ENCODE measurements at places on chromosomes 1 and 21.

DNA sequence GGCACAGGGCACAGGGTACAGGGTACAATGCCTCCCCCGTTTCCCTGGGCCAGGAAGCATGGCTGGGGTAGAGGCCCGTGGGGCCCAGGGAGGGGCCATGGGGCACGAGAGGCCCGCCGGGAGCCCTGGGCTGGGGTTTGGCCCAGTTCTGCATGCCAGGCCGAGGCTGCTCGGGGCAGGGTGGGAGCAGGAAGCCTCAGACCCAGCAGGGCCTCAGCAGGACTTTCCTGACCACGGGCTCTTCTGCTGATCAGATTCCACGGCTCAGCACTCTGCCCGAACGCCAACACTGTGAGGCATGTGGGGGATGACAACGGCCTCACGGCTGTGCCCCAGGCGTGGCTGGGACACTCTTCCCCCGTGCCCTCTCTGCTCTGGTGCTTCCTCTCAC is 104.3 kb downstream of the NPHP4 start:
- DNase-seq, result no peak

DNA sequence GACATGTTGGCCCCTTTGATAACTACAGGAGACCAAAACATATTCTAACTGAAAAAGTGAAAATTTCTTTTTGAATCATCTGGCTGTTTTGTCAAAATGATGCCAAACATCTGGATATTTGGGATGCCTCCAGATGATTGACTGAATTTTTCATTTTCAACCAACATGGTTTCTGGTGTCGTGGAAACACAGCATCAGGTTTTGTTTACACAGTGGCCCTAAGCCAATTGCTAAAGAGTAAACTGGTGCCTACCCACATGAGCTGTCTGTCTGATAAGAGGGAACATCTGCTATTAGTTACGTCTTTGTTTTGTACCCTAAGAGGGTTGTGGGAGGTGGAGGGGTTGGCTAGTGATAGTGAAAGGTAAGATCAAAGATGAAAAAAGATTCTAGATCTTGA is 204.8 kb downstream of the KCNK2 start:
- no peak for DNase-seq

- DNase-seq, result no peak
Observed at GRCh38 chr1:117611121-117611601, 5.3 kb downstream of the TENT5C start.

- no peak for DNase-seq
Observed at GRCh38 chr1:3896396-3897000, 3.6 kb downstream of the C1orf174 start.

GRCh38 chr1:182703539-182703938 is 19.2 kb upstream of the RGS8 start:
- no peak for DNase-seq

DNA sequence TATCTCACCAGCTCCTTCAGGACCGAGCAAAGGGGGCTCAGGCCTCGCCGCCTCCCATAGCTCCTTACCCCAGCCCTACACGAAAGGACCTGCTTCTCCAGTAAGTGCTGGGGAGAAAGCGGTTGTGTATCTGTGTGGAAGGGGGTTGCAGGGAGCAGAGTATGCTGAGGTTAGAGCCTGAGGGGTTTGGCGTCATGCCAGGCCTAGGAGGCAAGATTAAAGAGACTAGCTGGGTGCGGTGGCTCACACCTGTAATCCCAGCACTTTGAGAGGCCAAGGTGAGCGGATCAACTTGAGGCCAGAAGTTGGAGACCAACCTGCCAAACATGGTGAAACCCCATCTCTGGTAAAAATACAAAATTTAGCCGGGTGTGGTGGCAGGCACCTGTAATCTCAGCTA is 14.1 kb upstream of the RASSF5 start:
- no peak for DNase-seq

GRCh38 chr1:203557390-203557789 is 63.4 kb downstream of the OPTC start:
- DNase-seq, result no peak

- DNase-seq, result no peak
Observed at GRCh38 chr1:104797982-104798381, 1048.3 kb downstream of the AMY1C start.

DNA sequence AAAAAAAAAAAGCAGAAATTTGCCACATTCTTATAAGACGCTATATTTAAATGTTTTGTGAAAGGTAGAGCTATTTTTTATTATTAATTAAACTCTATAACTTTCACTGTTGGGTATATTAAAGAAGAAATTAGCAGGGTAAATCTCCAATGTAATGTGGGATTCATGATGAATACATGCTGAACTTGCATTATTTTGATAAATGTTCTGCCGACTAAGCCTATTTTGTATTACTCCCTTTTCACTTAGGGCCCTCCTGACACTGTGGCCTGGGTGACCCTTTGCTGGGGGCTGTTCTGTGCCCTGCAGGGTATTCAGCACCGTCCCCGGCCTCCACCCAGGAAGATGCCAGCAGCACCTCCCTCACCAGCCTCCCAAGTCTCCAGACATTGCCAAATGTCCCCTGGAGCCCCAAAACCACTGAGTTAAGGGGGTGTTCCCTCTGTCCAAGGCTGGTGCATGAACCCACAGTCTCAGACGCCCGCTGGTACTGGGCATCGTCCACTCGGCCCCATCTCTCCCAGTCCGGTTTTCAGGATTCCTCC is 22.5 kb downstream of the RSPH1 start:
- no peak for DNase-seq

DNA sequence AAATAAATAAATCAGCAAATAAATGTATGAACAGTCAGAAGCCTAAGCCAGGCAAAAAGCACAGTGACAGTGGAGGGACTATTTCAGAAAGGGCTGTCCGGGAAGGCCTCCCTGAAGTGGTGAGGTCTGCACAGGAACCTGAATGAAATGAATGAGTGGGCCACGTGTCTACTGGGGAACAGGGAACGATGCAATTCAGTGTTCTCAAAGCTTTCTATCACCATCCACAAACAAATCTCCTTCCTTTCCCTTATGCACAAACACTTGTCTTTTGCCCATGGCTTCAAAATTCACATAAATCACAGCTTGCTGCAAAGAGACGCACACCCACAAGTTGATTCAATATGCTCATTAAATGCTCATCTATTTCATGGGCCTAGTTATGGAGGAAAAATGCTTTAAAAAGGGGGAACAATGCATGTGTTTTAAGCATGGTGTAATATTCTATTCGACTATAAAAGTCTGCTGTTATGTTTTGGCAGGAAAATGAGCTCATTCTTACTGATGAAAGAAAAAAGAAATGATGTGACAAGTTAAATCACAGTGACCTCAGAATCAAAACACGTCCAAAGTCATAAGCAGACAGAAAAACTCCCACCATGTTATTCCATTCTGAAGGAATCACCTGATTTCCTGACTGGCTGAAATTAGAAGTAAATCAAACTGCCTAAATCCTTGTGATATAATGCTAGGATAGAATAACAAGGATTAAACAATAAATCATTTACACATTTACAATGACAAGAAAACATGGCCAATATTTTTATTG is 21.6 kb downstream of the URB1 start:
- no peak for DNase-seq

- DNase-seq, result peak; percentile 83
Observed at GRCh38 chr1:1777950-1778662, at the start of gene NADK. TSS of gene NADK (minus strand) at chr1:1778470. CDS start at chr1:1765406, 13,064 bp downstream.

DNA sequence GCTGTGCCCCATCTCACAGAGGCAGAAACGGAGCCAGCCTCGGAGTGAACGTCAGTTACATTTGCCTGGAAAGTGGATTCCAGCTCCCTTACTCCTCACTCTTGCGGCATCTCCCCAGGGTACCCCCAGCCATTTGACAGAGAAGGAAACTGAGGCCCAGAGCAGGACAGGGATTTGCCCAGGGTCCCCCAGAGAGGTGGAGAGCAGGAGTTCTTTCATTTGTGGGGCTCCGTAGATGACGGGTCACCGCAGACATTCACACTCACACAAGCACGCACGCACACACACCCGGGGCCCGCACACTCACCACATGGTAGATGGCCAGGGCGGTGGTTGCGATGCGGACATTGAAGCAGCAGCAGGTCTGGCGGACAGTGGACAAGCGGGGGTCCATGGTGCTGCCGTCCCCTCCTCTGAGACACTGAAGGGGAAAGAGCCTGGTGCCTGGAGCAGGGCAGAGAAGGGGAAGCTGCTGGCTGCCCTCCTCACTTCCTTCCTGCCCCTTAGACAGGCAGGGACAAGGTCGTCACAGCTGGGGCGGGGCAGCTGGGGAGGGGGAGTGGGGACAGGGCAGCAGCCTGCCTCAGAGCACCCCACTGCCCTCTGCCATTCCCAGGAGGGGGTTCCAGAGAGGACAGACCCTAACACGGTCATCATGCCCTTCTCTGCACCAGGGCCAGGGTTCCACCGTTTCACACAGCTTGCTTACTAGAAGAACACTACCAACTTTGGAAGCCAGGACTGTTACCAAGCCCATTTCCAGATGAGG is at the start of gene LAPTM5:
Gene LAPTM5, minus strand, starts transcription at position 423 of the 769 bp plus-strand sequence. Its CDS starts 29 bp downstream, at position 394.
- DNase-seq, result peak; percentile 73

- DNase-seq, result no peak
Observed at GRCh38 chr1:228870041-228870713, 134.9 kb downstream of the RHOU start.

DNA sequence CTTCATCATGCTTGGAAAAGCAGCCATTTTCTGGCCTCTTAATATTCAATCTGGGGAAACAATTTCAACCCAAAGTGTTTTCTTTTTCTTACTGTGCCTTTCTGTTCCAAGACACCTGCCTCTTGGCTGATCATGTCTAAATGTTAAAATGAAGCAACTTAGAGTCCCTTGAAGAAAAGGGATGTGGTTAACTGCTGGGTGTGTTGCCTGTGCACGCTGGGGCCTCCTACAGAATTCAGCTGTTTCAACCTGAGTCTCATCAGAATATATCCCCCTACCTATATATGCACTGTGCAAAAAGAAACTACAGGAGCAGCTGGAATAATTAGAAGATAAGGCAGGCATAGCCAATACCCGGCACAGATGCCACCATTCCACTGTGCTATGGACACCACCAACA is 222.0 kb downstream of the OMA1 start:
- DNase-seq, result no peak

DNA sequence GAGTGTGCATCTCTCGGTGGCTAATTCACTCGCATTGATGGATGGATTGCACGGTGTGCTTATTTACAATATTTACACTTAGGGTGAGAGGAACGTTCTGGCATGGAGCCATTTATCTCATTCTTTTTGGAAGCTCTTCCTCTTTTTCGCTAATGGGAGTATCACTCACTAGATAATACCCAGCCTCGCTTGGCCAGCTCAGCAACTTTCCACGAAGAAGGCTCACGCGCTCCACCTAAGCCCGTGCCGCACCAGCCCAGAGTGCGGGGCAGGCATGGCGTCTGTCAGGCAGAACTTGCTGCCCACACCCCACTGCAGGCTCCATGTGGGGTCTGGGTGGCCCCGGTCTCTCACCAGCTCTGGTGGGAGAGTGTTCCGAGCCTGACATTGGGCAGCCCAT is 484.9 kb downstream of the NPHP4 start:
- DNase-seq, result no peak

GRCh38 chr1:164559342-164560051 is 513 bp downstream of the PBX1 start:
- DNase-seq, result no peak

Data from activated CD4-positive, alpha-beta T cell treated with anti-CD3 and anti-CD28 coated beads, Interleukin-10, Interleukin-2, amounts not matched to agents 100 ng/mL and 50 ng/mL, durations not matched to agents 16 hours and 8 hours (primary cell).